ENCODE measurements at places on chromosomes 1 and 21.

- no peak for DNase-seq
Observed at GRCh38 chr1:240107058-240107684, 15.5 kb downstream of the FMN2 start.

- DNase-seq: no peak
Observed at GRCh38 chr1:24898152-24898908, 31.7 kb downstream of the RUNX3 start.

GRCh38 chr1:166876540-166876838 is 425 bp upstream of the TADA1 start:
- DNase-seq: no peak

- no peak for DNase-seq
Observed at GRCh38 chr1:207454046-207454964, at the start of gene CR2. CR2 (plus strand) TSS chr1:207454328; CDS start chr1:207454419, 91 bp downstream.

DNA sequence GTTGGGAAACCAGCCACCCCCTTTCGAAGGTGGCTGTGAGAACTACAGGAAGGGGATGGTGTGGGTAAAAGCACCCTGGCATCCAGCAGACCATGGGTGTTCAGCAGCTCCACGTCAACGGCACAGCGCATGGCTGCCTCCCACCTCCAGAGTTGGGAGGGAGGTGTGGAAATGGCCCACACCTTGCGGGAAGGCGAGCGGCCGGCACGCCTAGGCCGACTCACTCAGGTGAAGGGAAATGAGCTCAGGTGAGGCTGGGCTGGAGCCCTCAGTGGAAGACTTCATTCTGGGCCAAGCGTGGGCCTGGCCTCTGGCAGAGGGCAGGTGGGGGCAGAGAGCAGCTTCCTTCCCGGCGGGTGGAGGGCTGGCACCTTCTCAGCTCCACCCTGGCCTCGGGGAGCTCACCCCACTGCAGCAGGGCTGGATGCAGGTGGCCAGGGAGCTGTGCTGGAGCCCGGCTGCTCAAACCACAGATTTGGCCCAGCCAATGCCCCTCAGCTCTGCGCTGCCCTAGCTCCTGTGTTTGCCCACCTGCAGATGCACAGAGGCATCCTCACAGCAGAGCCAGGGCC is 24.8 kb upstream of the ALDH4A1 start:
- no peak for DNase-seq

- DNase-seq: no peak
Observed at GRCh38 chr1:88661188-88661587, 22.9 kb upstream of the PKN2 start.

DNA sequence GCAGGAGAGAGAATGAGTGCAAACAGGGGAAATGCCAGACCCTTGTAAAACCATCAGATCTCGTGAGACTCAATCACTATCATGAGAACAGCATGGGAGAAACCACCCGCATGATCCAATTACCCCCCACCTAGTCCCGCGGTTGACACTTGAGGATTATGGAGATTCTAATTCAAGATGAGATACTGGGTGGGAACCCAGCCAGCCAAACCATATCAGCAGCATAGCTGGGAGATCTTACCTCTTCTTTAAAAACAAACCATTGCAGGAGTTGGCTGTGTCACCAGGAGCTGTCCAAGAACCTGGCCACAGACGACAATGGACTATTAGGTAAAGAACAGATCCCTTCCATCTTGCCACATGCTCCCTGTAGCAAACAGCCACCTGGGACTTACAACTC is 422.7 kb downstream of the MATN1 start:
- no peak for DNase-seq
